GM06990 (cell line): ENCODE measurements at places on chromosomes 5 and 9.
A peak's percentile ranks its signal among the peaks of the same experiment; 100 is the strongest.

GRCh38 chr5:127621601-127622325 lies 27.1 kb upstream of the CTXN3 start:
- no peak for DNase-seq

DNA sequence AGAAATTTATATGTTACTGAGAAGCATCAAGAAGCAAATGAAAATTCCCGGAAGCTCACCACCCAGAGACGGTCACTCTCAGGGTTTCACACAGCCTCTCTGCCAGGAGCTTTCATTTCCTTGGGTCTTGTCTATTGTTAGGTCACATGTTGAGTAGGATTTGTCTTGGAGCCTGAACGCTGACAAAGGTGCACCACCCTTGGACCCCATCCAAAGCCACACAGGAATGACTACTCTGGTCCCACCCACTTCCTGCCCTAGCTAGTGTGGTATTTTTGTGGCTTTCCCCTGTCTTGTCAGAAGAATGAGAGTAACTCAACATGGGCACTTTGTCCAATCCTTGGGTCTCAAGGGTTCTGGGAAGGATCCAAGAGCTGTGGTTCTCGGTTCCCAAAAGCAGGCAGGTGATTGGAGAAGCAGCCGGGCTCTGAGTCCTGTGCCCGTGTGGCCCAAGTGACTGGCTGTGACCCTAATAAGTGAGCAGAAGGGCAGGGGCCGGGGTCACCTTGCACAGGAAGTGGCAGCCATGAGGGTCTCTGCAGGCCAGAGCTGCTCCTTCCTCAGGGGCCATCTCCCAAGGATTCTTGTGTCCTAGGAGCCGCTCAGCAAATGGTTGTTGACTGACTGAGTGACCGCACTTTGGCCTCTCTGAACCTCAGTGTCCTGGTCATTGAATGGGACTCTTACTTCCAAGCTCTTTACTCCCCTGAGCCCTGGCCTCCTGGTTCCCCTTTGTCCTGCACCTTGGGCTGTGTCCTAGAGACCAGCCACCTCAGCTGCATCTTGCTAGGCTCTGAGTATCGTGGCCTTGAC lies 6.9 kb downstream of the FGD3 start:
- peak; percentile 41 for DNase-seq

DNA sequence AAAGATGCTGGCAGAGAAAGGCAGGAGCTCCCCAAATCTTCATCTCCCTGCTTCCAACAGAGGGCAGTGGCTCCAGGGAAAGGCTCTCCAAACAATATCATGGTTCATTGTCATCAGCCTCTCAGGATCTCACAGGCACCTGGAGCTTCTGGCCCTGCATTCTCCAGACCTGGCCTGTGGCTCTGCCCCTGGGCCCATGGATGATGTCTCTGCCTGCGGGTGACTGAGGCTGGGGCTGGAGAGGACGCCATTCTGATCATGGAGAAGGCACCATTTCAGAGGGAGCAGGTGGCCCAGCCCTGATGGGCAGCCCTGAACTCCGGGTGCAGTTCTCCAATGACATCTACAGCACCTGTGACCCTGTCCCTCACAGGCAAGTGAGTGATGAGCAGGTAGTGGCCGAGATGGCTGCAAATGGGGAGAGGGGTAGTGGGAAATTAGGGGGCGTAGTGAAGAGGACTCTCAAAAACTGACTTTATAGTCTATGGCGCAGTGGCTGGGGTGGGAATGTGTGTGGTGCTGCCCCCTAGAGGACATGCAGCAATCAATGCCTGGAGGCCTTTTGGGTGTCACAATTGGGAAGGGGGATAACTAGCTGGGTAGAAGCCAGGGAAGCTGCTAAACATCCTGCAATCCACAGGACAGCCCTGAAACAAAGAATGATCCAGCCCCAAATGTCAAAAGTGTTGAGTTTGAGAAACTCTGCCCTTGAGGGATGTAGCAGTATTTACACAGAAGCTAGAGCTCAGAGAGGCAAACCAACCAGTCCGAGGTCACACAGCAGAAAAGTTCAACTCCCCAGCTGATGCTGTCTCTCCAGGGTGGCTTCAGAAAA lies 3.2 kb downstream of the SH3PXD2B start:
- no peak for DNase-seq

DNA sequence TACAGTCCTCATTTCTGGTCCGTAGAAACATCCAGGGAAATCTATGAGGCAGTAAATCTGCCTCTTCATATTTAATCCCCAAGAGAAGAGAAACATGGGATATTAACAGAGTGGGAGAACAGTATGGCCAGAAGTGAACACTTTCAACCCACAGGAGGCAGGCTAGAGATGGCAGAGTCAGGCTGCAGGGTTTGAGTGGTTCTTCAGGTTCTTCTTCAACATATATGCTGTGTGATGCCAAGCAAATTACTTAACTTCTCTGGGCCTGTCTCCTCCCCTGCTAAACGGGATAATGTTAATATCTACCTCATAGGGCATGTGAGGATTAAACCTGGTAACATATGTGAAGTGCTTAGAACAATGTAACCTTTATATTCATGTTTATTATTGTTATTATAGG lies 321.8 kb downstream of the PSAT1 start:
- no peak for DNase-seq

- no peak for DNase-seq
These were observed 185.5 kb downstream of the CACNA1B start for GRCh38 chr9:138063033-138063432.

- DNase-seq, result no peak
These were observed 51.0 kb upstream of the RNU6ATAC start for GRCh38 chr9:134215420-134215698.
